Naive thymus-derived CD8-positive, alpha-beta T cell (primary cell): ENCODE measurements at places on chromosomes 3 and 15. TPM values are rescaled to one million over a fixed set of nuclear protein-coding genes. Genes with fewer than 3 reads are reported as not detected.

The TEX9 gene
- 3.8 TPM for total RNA-seq

The P2RY14 gene
- total RNA-seq, result not detected

The FETUB gene
- not detected for total RNA-seq

The TM4SF4 gene
- total RNA-seq, result not detected

The HHATL gene
- not detected for total RNA-seq

The CACNA1D gene
- total RNA-seq, result not detected

The C3orf18 gene
- total RNA-seq, result 17.7 TPM

The POMGNT2 gene
- total RNA-seq, result 5.6 TPM

The PLXND1 gene
- total RNA-seq, result 7.4 TPM

The AP3S2 gene
- 38.9 TPM for total RNA-seq

The ZNF80 gene
- 1.7 TPM for total RNA-seq

The SNAPC5 gene
- 49.3 TPM for total RNA-seq

The BCL2A1 gene
- total RNA-seq, result 19.7 TPM

The CAND2 gene
- total RNA-seq, result 4.1 TPM

The TRH gene
- total RNA-seq, result not detected

The MINAR1 gene
- 0.41 TPM for total RNA-seq

The GUCA1C gene
- total RNA-seq, result not detected

The LMAN1L gene
- total RNA-seq, result 0.80 TPM

The GOLGA8S gene
- total RNA-seq, result 0.63 TPM

The DYNLT2B gene
- total RNA-seq, result 4.2 TPM

The NR2E3 gene
- not detected for total RNA-seq

The NTRK3 gene
- total RNA-seq, result not detected

The OR5H14 gene
- not detected for total RNA-seq

The SLC22A14 gene
- 0.22 TPM for total RNA-seq

The GRK7 gene
- total RNA-seq, result 0.44 TPM

The CCDC54 gene
- not detected for total RNA-seq

The MESP2 gene
- not detected for total RNA-seq
